ENCODE measurements at places on chromosomes 2 and 18. TPM values are rescaled to one million over a fixed set of nuclear protein-coding genes. Genes with fewer than 3 reads are reported as not detected.

The MAL gene
- total RNA-seq = not detected

The FOXD4L1 gene
- 0.30 TPM for total RNA-seq

The POTEI gene
- total RNA-seq = not detected

The SERPINB3 gene
- not detected for total RNA-seq

The FBLN7 gene
- 0.30 TPM for total RNA-seq

The LINC00305 gene
- not detected for total RNA-seq

The SCN9A gene
- total RNA-seq = 57.8 TPM

The LIMS4 gene
- total RNA-seq = 18.4 TPM

The TRIM43 gene
- not detected for total RNA-seq

The PRR30 gene
- total RNA-seq = not detected

The SCG2 gene
- 12.5 TPM for total RNA-seq

The CFAP221 gene
- total RNA-seq = not detected

The CDK5R2 gene
- 0.05 TPM for total RNA-seq

The PDE1A gene
- total RNA-seq = 0.89 TPM

The MDH1B gene
- 0.59 TPM for total RNA-seq

The GPR45 gene
- not detected for total RNA-seq

The TMBIM1 gene
- 165 TPM for total RNA-seq

The PHLPP1 gene
- 5.7 TPM for total RNA-seq

The MYCN gene
- not detected for total RNA-seq

The SERPINB13 gene
- not detected for total RNA-seq

The LDLRAD4 gene
- 4.1 TPM for total RNA-seq

The FRZB gene
- 0.23 TPM for total RNA-seq

The MOCOS gene
- total RNA-seq = 11.3 TPM

The COL3A1 gene
- 14,422 TPM for total RNA-seq

The TNFAIP6 gene
- 41.6 TPM for total RNA-seq

The EGR4 gene
- not detected for total RNA-seq

The INO80D gene
- total RNA-seq = 5.9 TPM

The SLC9A4 gene
- total RNA-seq = not detected

The AGXT gene
- not detected for total RNA-seq

The TRABD2A gene
- 6.0 TPM for total RNA-seq

The DSG4 gene
- not detected for total RNA-seq

The ALPP gene
- not detected for total RNA-seq

The CRACDL gene
- total RNA-seq = not detected

The IL1A gene
- total RNA-seq = 86.3 TPM

The NEB gene
- total RNA-seq = 1.2 TPM

The FER1L5 gene
- 0.59 TPM for total RNA-seq

The VAMP8 gene
- 0.23 TPM for total RNA-seq

The ABCG8 gene
- total RNA-seq = not detected

The STAT4 gene
- 2.8 TPM for total RNA-seq

The NETO1 gene
- total RNA-seq = 0.74 TPM

The IL37 gene
- not detected for total RNA-seq
